ENCODE measurements at places on chromosomes 3 and 15. TPM values are rescaled to one million over a fixed set of nuclear protein-coding genes. Genes with fewer than 3 reads are reported as not detected.
A peak's percentile ranks its signal among the peaks of the same experiment; 100 is the strongest.

- H3K4me3 ChIP-seq = no peak overlapping the region
- peak; percentile 92 for DNase-seq
- H3K27me3 ChIP-seq = no peaks in the 10 kb centered on the region
- no peak overlapping the region for H3K27ac ChIP-seq
- no peaks in the 10 kb centered on the region for H3K4me1 ChIP-seq
These were observed 43.9 kb upstream of the PLXND1 start for GRCh38 chr3:129650256-129650872.

The IL17RB gene
- 8.4 TPM for total RNA-seq

GRCh38 chr3:148943506-148944205, 47.7 kb upstream of the GYG1 start:
- H3K27ac ChIP-seq = no peak overlapping the region
- peak; percentile 90 for DNase-seq
- H3K27me3 ChIP-seq = peaks cover 6% of the 10 kb centered on the region
- no peak overlapping the region for H3K4me3 ChIP-seq
- H3K4me1 ChIP-seq = no peaks in the 10 kb centered on the region

DNA sequence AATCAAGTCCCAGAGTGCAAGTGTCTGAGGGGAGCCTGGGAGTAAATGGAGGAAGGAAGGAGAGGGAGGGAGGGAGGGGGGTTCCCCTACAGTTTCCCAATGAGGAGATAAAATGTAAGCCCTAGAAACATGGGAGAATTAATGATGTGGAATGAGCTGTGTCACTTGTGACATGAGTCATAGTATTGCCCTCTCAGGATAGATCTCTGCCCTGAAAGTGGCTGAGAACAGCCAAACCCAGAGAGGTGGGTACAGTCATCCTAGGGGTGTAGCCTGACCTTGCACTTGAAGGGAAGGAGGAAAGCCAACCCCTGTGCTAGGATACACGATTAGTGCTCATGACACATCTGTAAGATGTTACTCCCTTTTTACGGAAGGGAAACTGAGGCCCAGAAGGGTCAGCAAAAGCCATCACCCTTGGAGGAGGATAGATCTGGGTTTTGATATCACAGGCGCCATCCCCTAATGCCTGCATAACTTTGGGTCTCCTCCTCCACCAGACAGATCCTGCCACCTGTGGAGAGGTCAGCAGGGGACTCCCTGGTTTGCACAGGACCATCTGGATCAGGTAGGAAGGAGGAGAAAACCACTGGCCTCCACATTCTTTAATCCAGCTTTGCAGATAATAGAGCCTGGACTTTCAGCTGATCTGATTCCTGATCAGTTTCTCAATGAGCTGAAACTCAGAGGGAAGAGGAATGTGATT, 23.1 kb upstream of the USP3 start:
- no peak overlapping the region for H3K27ac ChIP-seq
- no peaks in the 10 kb centered on the region for H3K36me3 ChIP-seq
- H3K27me3 ChIP-seq = no peaks in the 10 kb centered on the region

- H3K27me3 ChIP-seq = no peaks in the 10 kb centered on the region
- DNase-seq = no peak
- H3K4me3 ChIP-seq = no peak overlapping the region
- no peaks in the 10 kb centered on the region for H3K36me3 ChIP-seq
- no peak overlapping the region for H3K27ac ChIP-seq
These were observed 13.0 kb downstream of the FBLN2 start for GRCh38 chr3:13561967-13562366.

GRCh38 chr15:82849556-82850512, 40.4 kb downstream of the WHAMM start:
- peak overlapping the region; percentile 11 for H3K27ac ChIP-seq
- H3K27me3 ChIP-seq = no peaks in the 10 kb centered on the region
- no peaks in the 10 kb centered on the region for H3K36me3 ChIP-seq
- no peaks in the 10 kb centered on the region for H3K4me1 ChIP-seq

The RUBCN gene
- total RNA-seq = 32.2 TPM

GRCh38 chr3:172294223-172294806, 153.9 kb downstream of the GHSR start:
- peaks cover 23% of the 10 kb centered on the region for H3K36me3 ChIP-seq
- H3K27ac ChIP-seq = no peak overlapping the region
- H3K4me3 ChIP-seq = no peak overlapping the region

DNA sequence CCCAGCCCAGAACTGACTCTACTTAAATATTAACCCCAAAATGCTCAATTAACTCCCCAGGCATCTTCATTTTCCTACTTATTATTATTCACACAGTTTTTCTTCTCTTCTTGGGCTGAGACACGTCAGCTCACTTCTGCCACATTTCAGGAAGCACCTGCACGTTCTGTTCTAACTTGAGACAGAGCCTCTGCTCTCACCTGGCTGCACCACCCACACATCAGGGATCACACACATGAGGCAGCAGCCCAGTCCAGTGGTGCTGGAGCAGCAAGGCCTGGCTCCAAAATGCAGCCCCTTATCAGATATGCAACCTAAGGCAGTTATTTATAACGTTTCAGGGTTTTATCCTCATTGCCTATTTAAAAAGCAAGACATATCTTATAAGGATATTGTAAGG, 127.5 kb downstream of the OSBPL10 start:
- no peak overlapping the region for H3K27ac ChIP-seq
- no peaks in the 10 kb centered on the region for H3K27me3 ChIP-seq
- H3K36me3 ChIP-seq = no peaks in the 10 kb centered on the region
- DNase-seq = no peak
- H3K4me1 ChIP-seq = peaks cover 9% of the 10 kb centered on the region

The TMEM89 gene
- not detected for total RNA-seq

The BSN gene
- 2.1 TPM for total RNA-seq

DNA sequence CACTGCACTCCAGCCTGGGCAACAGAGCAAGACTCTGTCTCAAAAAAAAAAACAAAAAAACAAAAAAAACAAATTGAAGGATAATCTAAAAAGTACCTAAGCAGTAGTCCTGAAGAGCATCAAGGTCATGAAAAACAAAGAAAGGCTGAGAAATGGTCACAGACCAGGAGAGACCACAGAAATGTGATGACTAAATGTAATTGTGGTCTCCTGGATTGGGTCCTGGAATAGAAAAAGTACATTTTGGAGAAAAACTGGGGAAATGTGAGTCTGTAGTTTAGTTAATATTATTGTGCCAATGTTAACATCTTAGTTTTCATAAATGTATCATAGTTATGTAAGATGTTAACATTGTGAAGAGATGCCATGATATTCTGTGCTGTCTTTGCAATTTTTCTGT, 267.5 kb upstream of the NR2E3 start:
- H3K27ac ChIP-seq = no peak overlapping the region
- no peak for DNase-seq
- peaks cover 3% of the 10 kb centered on the region for H3K4me1 ChIP-seq
- no peaks in the 10 kb centered on the region for H3K36me3 ChIP-seq
- H3K4me3 ChIP-seq = no peak overlapping the region

GRCh38 chr3:65810302-65810701, 228.4 kb downstream of the MAGI1 start:
- DNase-seq = no peak
- H3K4me1 ChIP-seq = peaks cover 14% of the 10 kb centered on the region
- no peaks in the 10 kb centered on the region for H3K27me3 ChIP-seq

DNA sequence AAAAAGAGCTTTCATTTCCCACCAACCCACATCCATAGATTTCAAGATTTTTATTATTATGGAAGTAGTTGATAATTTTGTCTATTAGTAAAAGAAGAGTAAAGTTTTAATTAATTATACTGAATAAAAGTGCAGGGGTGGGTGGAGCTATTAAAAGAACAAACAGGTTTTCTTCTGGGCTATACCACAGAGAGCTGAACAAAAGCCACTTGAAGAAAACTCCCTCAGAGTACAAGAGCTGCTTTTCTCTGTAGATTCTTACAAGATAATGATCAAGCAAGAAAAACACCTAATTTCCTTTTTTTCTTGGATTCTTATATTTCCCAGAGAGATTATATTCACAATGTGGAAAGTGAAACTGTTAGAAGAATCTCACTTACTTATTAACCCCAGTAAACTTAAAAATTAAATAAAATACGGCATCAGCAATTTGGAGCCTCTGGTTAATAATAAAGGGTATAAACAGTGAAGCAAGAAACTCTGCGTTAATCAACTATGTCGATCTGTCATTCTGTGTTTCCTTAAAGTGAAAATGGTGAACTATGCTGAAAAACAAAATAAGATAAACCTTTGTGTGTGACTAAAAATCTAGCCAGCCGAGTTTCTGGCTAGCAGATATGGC, 84.9 kb downstream of the THBS1 start:
- no peaks in the 10 kb centered on the region for H3K36me3 ChIP-seq
- peaks cover 22% of the 10 kb centered on the region for H3K4me1 ChIP-seq
- no peak overlapping the region for H3K27ac ChIP-seq
- no peaks in the 10 kb centered on the region for H3K27me3 ChIP-seq
- no peak for DNase-seq

DNA sequence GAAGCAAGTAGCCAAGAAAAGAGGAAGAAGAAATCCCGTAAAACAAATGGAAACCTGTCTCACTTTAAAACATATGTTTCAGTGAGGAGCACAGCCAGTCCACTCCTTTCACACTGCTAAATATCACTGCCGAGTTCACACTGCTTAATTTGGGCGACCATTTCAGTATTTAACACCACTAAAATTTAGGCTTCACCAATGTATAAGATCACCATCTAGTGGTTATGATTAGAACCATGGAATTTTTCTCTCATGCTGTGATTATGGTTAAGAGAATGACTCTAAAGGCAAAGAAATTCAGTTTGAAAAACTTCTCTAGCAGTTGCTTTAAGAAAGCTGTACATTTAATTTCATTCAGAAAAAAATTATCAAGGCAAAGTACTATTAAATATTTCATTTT, 16.6 kb downstream of the SLC4A7 start:
- H3K27me3 ChIP-seq = no peaks in the 10 kb centered on the region
- peak; percentile 74 for DNase-seq
- H3K36me3 ChIP-seq = no peaks in the 10 kb centered on the region
- no peak overlapping the region for H3K27ac ChIP-seq

DNA sequence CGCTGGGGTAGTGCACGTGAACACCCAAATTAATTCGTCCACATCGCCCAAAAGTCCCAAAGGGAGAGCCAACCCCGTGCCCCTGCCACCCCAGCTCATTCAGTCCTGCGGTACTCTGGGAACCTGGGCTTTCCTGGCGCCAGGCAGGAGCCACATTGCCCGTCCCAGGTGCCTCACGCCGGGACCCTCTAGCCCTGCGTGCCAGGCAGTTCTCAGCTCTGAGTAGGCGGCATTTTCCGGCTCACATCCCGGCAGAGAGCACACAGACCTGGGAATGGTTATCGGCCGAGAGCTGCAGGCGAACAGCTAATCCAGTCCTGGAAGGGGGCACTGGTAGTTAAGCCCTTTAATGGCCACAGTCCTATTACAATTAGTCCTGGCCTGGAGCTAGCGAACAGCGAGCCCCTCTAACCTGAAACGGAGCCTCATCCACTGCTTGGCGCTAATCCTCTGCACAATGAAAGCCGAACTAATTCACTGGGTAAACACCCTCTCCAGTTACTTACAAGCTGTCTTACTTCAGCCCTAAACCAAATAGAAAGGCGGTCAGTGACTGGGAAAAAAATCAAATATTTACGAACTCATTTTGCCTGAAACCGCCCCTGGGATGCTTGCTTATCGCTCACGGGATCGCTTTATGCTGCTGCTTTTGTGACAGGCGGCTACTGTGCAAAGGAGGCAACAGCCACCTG, 254.6 kb upstream of the SOX14 start:
- H3K4me3 ChIP-seq = no peak overlapping the region
- no peaks in the 10 kb centered on the region for H3K27me3 ChIP-seq
- H3K36me3 ChIP-seq = no peaks in the 10 kb centered on the region
- H3K27ac ChIP-seq = no peak overlapping the region
- H3K4me1 ChIP-seq = no peaks in the 10 kb centered on the region
- DNase-seq = no peak

DNA sequence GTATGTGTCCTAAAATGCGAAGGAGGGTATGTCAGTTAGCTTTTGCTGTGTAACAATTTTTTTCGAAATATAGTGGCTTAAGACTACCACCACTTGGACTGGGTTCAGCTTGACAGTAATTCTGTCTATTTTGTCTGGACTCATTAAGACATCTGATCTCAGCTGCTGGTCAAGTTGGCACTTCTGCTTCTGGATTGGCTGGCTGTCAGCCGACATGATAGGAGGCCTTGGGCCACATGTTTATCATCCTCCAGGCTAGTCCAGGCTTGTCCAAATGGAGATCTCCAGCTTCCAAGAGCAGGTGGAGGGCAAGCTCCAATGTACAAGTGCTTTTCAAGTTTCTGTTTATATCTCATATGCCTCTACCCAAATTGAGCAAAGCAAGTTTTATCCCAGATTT, 95.9 kb downstream of the GALK2 start:
- H3K4me3 ChIP-seq = no peak overlapping the region
- no peak for DNase-seq
- no peaks in the 10 kb centered on the region for H3K27me3 ChIP-seq
- no peak overlapping the region for H3K27ac ChIP-seq
- H3K4me1 ChIP-seq = no peaks in the 10 kb centered on the region
- H3K36me3 ChIP-seq = no peaks in the 10 kb centered on the region

The MED12L gene
- total RNA-seq = 6.9 TPM

DNA sequence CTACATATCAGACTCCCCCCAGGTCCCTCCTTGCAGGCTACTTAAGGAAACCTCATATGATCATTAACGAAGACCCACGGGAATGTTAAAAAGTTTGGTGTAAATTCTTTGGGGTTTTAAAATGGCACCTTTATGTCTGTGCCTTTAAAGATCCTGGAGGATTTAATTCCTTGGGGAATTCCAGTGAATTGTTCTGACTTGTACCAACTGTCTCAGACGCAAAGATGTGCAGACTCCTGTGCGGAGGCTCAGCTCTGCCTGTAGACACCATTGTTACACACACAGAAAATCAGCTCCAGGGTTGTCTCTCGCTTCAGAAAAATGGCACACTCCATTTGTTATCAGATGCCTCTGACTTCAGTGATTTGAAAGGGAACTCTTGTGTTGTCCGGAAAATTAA, 414.4 kb upstream of the CFAP20DC start:
- DNase-seq = no peak
- H3K4me3 ChIP-seq = no peak overlapping the region
- no peaks in the 10 kb centered on the region for H3K36me3 ChIP-seq
- no peak overlapping the region for H3K27ac ChIP-seq
- H3K4me1 ChIP-seq = no peaks in the 10 kb centered on the region

GRCh38 chr3:123683505-123684154, 98.8 kb upstream of the HACD2 start:
- H3K27ac ChIP-seq = no peak overlapping the region
- H3K4me1 ChIP-seq = peaks cover 5% of the 10 kb centered on the region
- DNase-seq = no peak
- no peak overlapping the region for H3K4me3 ChIP-seq
- no peaks in the 10 kb centered on the region for H3K36me3 ChIP-seq

DNA sequence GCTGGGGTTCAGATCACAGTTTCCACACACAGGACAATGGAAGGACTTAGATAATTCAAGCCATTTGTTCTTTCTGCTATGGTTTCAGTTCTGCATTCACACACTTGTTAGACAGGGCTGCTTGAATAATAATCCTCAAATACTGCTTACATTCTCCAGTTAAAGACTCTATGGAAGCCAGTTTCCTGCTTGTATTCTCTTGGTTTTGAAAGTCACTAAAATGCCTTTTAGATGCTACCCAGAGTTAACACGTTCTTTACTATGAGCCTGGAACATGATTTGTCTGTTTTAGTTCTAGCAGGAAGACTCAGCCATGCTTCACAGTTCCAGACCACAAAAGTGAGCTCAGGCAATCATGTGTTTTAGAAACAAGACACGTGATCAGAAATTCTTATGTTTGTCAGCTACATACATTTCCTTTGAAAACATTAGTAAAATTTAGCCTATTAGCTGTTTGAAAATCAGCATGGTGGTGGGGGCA, 152.4 kb downstream of the LEKR1 start:
- no peaks in the 10 kb centered on the region for H3K36me3 ChIP-seq
- no peak for DNase-seq
- H3K27ac ChIP-seq = no peak overlapping the region
- no peaks in the 10 kb centered on the region for H3K27me3 ChIP-seq
- H3K4me3 ChIP-seq = no peak overlapping the region

- no peaks in the 10 kb centered on the region for H3K36me3 ChIP-seq
- no peak overlapping the region for H3K4me3 ChIP-seq
These were observed 16.7 kb upstream of the CMTM7 start for GRCh38 chr3:32374788-32375595.
